Activated T-helper 2 cell treated with anti-CD3 and anti-CD28 coated beads, Interferon-gamma antibody, Interleukin-2, Interleukin-4, amounts not matched to agents 10 μg/mL and 5 μg/mL and 100 μg/mL, durations not matched to agents 14 hours and 24 hours and 36 hours (primary cell): ENCODE measurements at places on chromosomes 7 and 10.

DNA sequence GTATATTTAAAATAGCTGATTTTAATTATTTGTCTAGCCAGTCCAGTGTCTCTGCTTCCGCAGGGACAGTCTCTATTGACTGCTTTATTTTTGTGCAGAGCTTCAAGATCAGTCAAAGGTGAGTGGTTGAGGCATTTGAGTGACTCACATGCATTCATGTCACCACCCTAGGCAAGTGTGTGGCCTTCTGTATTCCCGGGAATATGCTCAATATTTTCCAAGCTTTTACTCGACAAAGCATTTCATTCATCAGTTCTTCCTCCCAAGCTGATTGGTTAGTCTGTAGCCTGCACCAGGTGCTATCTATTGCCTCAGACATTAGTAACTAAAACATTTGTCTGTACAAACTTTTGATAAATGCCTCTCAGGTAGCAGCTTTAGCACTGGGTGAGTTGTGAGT, 471.5 kb upstream of the NRG3 start:
- no peaks in the 10 kb centered on the region for H3K36me3 ChIP-seq
- no peak overlapping the region for H3K4me3 ChIP-seq
- no peaks in the 10 kb centered on the region for H3K27me3 ChIP-seq
- H3K4me1 ChIP-seq: no peaks in the 10 kb centered on the region

DNA sequence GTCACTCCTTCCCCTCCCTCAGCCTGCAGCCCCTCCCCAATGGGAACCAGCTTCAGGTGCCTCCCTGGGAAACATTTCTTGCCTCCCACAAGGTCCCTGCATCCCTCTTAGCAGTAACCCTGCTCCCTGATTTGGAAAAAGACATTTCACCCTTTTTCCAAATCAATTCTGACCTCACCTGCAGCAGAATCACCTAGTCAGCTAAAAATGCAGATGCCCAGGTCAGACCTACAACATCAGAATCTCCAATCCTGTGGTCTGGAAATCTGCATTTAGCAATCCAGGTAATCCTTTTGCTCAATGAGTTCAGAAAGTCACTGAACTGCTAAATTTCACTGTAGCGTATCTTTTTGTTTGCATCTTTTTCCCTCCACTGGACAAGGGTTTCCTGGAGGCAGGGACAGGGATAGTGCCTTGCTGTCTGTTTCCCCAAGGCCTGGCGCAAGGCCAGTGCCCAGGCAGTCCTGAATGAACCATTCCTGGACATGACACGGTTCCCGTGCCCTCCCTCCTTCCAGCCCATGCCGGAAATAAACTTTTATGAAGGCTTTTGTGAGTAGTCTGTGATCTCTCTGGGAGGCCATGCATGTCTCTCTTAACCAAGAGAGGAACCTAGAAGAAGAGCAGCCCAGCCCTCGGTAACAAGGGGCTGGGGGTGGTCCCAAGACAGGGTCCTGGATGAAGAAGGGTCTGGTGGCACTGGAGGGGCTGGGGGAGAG, 44.0 kb downstream of the COL13A1 start:
- H3K36me3 ChIP-seq: no peaks in the 10 kb centered on the region
- H3K27ac ChIP-seq: no peak overlapping the region
- no peak overlapping the region for H3K4me3 ChIP-seq

GRCh38 chr7:2326951-2327350, 12.7 kb upstream of the SNX8 start:
- no peak for DNase-seq
- no peak overlapping the region for H3K4me3 ChIP-seq
- no peaks in the 10 kb centered on the region for H3K36me3 ChIP-seq

DNA sequence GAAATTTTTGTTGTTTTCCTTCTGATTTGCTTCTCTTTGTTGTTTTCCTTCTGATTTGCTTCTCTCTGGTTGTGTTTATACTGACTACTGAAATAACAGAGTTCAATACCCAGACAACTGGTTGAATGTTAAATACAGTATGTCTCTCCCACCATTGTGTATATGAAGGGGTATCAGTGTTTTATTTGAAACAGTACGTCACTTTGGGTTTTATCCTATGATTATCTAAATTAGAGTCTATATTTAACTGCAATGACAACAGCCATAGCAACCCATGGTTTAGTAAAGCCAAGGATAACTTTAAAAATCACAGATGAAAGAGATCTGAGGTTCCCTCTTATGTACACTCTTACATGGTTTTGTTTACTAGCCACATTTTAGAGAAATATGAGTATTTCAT, 141.3 kb downstream of the GNAT3 start:
- H3K36me3 ChIP-seq: no peaks in the 10 kb centered on the region
- H3K4me1 ChIP-seq: no peaks in the 10 kb centered on the region
- no peak overlapping the region for H3K4me3 ChIP-seq

- DNase-seq: peak; percentile 46
- H3K4me3 ChIP-seq: peak overlapping the region; percentile 60
- H3K36me3 ChIP-seq: peaks cover 24% of the 10 kb centered on the region
- H3K27ac ChIP-seq: peak overlapping the region; percentile 79
- H3K27me3 ChIP-seq: no peaks in the 10 kb centered on the region
These were observed 10.8 kb upstream of the PVRIG start for GRCh38 chr7:100208911-100209408.

DNA sequence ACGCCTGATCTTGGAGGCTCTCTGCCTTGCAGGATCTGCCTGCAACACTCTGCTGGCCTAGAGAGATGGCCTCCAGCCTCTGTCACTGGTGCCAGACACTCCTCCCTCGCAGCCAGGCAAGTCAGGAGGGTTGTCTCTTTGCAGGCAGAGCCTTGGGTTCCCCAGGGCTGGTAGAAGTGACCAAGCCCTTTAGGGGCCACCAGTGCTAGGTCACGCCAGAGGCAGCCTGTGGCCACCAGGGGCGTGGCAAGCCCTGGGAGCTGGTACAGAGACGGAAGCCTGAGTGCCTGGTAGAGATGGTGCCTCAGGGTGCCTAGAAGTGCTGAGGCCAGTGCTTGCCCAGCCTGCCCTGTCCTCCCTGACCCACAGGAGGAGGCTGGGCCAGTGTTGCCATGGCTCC, 9.1 kb downstream of the ADCYAP1R1 start:
- no peak overlapping the region for H3K27ac ChIP-seq
- no peaks in the 10 kb centered on the region for H3K4me1 ChIP-seq
- no peak for DNase-seq
- peaks cover 2% of the 10 kb centered on the region for H3K27me3 ChIP-seq
- no peaks in the 10 kb centered on the region for H3K36me3 ChIP-seq

DNA sequence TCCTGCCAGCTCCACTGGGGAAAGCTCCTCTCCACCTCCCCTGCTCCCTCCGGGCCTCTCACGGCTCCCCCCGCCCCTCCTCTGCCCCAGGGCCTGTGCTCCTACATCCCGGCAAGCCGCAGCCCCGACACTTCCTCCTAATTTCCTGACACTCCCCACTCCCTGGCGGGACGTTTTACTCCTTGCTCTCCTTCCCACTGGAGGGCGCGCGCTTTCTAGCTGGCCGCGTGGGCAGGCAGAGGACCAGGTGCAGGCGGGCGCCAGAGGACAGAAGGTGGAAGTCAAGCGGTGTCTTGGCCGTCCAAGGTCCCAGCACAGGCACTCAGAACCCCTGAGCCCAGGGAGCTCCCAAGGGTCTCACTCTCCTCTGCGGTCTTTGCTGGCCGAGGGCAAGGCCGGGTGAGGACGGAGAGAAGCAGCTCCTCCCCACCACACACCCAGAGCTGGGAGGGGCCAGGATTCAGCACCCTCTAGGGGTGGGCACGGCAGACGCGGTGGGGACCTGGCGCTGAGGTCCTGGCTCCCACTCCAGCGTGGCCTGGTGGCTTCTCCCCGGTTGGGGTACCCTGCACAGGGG, 19.1 kb downstream of the ADAM8 start:
- no peak for DNase-seq
- no peaks in the 10 kb centered on the region for H3K27me3 ChIP-seq
- H3K36me3 ChIP-seq: peaks cover 3% of the 10 kb centered on the region
- H3K4me3 ChIP-seq: peak overlapping the region; percentile 45

- DNase-seq: no peak
- H3K27me3 ChIP-seq: no peaks in the 10 kb centered on the region
- H3K4me3 ChIP-seq: no peak overlapping the region
- H3K36me3 ChIP-seq: no peaks in the 10 kb centered on the region
These were observed 77.8 kb upstream of the PTN start for GRCh38 chr7:137421366-137421765.

DNA sequence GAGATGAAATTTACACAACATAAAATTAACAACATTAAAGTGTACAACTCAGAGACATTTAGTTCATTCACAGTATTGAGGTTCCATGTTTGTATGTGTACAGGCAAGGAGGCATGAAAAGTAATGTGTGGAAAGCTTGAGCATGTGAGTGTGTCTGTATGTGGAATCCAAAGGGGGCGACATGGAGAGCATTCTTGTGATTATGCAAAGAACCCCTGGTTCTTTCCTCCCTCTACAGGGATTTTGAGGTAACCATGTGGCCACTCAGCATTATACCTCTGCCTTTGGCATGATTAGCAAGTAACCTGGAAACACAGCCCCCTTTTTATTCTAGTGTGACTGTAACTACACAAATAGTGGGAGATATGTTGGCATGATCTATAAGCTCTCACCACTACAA, 21.0 kb downstream of the OR2F1 start:
- H3K4me3 ChIP-seq: no peak overlapping the region
- no peaks in the 10 kb centered on the region for H3K4me1 ChIP-seq
- no peak overlapping the region for H3K27ac ChIP-seq
- no peak for DNase-seq
- peaks cover 7% of the 10 kb centered on the region for H3K27me3 ChIP-seq

- no peak overlapping the region for H3K27ac ChIP-seq
- H3K36me3 ChIP-seq: no peaks in the 10 kb centered on the region
- H3K27me3 ChIP-seq: peaks cover 37% of the 10 kb centered on the region
- peaks cover 20% of the 10 kb centered on the region for H3K4me1 ChIP-seq
- no peak overlapping the region for H3K4me3 ChIP-seq
- no peak for DNase-seq
These were observed 317.2 kb downstream of the GRID1 start for GRCh38 chr10:86049442-86049841.

GRCh38 chr7:130723784-130724183, 10.2 kb downstream of the KLF14 start:
- peaks cover 32% of the 10 kb centered on the region for H3K27me3 ChIP-seq
- no peak for DNase-seq
- no peak overlapping the region for H3K4me3 ChIP-seq
- no peaks in the 10 kb centered on the region for H3K36me3 ChIP-seq
- no peak overlapping the region for H3K27ac ChIP-seq

- H3K4me1 ChIP-seq: no peaks in the 10 kb centered on the region
- H3K27me3 ChIP-seq: no peaks in the 10 kb centered on the region
- no peak overlapping the region for H3K27ac ChIP-seq
- no peak for DNase-seq
- H3K36me3 ChIP-seq: no peaks in the 10 kb centered on the region
These were observed 3.0 kb upstream of the CYP2C18 start for GRCh38 chr10:94680544-94680943.

DNA sequence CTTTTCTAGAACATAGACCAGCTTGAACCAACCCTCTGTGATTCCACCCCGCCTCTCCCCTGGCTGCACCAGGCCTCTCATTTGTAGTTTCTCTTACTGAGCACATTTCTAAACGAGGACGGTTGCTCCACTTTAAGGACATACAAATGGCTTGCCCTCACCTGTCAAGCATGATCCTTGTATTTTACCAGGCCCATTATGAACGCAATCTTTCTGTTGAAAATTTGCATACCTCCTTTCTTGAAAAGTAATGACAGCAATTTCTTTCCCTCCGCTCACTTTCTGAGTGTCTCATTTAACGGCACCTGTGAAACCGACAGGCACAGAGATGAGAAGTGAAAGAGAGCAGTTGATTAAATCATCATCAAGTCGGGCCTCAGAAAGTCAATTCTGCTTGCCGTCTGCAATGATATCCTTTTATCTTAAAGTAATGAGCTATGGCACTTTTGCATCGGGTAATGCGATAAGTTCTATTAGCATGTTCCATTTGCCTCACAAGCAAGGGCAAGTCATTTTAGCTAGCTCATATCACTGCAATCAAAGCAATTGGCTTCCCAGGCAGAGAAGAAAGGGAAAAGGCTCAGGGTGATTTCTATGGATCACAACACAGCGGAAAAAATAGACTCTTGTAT, 705.6 kb upstream of the GALNT17 start:
- H3K27me3 ChIP-seq: no peaks in the 10 kb centered on the region
- H3K4me1 ChIP-seq: no peaks in the 10 kb centered on the region
- H3K4me3 ChIP-seq: no peak overlapping the region
- H3K27ac ChIP-seq: no peak overlapping the region
- no peaks in the 10 kb centered on the region for H3K36me3 ChIP-seq

DNA sequence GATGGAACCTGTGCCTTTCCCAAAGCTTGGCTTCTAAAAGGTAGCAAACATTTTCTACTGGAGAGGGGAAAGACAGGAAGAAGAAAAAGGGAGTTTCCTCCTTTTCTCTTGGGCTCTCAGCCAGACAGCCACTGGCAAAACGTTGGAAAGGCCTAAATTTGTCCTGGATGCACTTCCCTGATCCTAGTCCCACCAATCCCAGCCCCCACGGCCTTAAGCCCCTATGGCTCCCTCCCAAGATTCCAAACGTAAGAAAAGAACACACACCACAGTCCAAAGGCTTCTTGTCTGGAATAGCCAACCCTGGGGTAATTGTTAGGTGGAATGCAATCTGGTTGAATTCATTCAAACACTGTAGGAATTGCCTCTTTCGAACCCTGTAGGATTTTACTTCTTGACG, 959 bp upstream of the TLX1 start:
- peaks cover 2% of the 10 kb centered on the region for H3K4me1 ChIP-seq
- no peak overlapping the region for H3K27ac ChIP-seq
- peaks cover 83% of the 10 kb centered on the region for H3K27me3 ChIP-seq
- no peak overlapping the region for H3K4me3 ChIP-seq
- H3K36me3 ChIP-seq: no peaks in the 10 kb centered on the region

- H3K4me3 ChIP-seq: no peak overlapping the region
- H3K4me1 ChIP-seq: peaks cover 5% of the 10 kb centered on the region
- DNase-seq: no peak
- no peak overlapping the region for H3K27ac ChIP-seq
- H3K36me3 ChIP-seq: no peaks in the 10 kb centered on the region
These were observed 77.3 kb downstream of the EMX2 start for GRCh38 chr10:117619707-117620405.

DNA sequence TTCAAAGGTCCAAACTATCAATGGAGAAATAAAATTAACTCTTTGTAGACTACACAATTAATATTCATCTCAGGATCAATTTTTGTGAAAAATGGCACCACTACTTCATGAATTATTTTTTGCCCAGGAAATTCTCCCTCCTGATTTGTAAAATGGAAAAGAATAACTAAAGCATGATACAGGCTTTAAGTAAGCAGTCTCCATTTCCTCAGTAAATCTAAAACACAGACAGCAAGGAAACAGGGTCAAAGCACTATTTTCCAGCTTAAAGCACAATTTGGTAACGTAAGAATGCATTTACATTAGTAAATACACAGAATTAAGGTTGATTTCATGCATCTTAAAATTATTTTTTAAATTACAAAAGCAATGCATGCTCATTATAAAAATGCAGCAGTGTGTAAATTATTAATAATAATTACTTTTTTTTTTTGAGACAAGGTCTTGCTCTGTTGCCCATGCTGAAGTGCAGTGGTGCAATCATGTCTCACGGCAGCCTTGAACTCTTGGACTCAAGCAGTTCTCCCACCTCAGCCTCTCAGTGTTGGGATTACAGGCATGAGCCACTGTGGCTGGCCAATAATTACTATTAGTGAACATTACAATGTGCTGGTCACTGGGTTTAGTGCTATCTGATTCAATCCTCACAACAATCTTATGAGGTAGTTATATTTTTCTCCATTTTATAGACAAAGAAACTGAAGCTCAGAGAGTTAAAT, 26.1 kb upstream of the VCL start:
- peaks cover 20% of the 10 kb centered on the region for H3K4me1 ChIP-seq
- H3K27me3 ChIP-seq: peaks cover 22% of the 10 kb centered on the region
- no peak for DNase-seq
- peaks cover 4% of the 10 kb centered on the region for H3K36me3 ChIP-seq

GRCh38 chr7:133345690-133346421, 93.0 kb downstream of the EXOC4 start:
- H3K4me1 ChIP-seq: peaks cover 3% of the 10 kb centered on the region
- peaks cover 33% of the 10 kb centered on the region for H3K36me3 ChIP-seq
- H3K4me3 ChIP-seq: no peak overlapping the region
- no peak for DNase-seq
- no peaks in the 10 kb centered on the region for H3K27me3 ChIP-seq
